ENCODE measurements at places on chromosomes 4 and X.

- DNase-seq = no peak
Measured at GRCh38 chrX:15242899-15243555, 26.9 kb downstream of the ASB9 start.

DNA sequence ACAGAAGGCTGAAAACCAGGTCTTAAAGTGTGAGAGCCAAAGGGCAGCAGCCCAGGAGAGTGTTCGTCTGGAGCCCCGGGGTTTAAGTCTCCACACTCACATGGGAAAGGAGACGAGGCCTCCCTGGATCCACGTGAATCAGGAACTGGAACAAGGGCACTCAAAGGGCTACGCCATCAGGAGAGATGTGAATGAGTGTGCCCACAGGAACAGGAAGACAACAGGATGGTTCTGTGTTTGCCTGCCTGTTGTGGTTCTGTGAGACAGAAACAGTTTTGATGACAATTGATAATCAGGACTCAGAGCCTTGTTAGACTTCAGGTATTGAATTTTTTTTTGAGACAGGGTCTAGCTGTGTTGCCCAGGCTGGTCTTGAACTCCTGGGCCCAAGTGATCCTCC, 4.9 kb upstream of the CTBP1 start:
- no peak for DNase-seq

DNA sequence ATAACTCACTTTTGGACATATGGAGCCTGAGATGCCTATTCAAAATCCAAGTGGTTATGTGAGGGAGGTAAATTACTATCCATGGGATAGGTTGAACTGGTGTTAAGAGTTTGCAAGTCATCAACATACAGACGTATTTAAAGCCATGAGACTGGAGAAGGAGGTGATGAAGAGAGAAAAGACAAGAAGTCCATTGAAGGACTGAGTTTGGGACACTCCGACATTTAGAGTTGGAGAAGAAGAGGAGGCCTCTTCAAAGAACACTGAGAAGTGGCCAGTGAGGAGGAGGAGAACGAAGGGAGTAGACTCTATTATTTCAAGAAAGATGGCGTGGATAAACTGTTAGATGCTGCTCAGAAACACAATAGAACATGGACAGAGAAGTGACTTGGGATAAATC, at the start of gene CNGA2:
CNGA2 (plus strand) TSS at position 301 of the 400 bp plus-strand sequence. CDS start 3,738 bp downstream, outside the sequence.
- no peak for DNase-seq

DNA sequence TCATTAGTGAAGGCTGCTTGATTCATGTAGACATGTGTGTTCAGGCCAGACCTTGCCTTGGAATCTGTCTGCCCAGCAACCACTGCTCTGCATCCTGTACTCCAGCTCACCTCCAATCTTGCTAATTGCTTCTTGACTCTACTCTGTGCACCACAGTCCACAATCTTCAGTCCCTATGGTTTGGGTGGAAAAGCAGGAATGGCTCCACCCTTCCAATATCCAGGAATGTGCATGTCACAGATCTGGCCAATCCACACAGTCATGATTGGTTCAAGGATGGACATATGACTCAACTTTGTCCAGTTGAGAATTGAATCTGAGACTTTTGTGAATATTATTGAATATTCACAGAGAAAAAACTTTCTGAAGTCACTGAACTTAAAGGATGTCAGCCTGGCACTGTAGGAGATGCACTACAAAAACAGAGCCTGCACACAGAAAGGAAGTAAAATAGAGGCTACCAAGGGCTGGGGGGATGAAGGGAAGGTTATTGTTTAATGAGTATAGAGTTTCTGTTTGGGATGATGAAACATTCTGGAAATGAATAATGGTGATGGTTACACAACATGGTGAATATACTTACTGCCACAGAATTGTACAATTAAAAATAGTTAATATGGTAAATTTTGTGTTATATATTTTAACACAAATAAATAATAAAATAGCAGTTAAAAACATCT, 161.3 kb upstream of the USP38 start:
- no peak for DNase-seq

- no peak for DNase-seq
Measured at GRCh38 chr4:76694056-76694455, 203.9 kb downstream of the SOWAHB start.

DNA sequence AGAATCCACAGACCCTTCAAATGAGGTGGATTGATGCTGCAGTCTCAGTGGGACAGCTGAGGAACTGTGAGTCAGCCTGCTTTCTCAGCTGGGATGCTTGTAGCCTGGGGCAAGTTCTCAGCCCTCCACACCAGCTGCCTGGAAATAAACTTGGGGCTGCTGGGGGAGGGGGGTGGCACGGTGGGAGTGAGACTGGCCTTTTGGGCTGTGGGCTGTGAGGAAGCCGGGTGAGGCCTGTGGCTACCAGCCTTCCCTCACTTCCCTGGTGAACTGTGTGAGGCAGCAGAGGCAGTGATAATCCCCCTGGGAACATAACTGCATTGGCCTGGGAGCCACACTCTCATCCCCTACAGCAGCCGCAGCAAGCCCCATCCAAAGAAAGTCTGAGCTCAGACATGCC, 114.5 kb upstream of the GUCY1A1 start:
- peak; percentile 55 for DNase-seq

GRCh38 chr4:105193536-105193935, 46.9 kb downstream of the TET2 start:
- DNase-seq = no peak

DNA sequence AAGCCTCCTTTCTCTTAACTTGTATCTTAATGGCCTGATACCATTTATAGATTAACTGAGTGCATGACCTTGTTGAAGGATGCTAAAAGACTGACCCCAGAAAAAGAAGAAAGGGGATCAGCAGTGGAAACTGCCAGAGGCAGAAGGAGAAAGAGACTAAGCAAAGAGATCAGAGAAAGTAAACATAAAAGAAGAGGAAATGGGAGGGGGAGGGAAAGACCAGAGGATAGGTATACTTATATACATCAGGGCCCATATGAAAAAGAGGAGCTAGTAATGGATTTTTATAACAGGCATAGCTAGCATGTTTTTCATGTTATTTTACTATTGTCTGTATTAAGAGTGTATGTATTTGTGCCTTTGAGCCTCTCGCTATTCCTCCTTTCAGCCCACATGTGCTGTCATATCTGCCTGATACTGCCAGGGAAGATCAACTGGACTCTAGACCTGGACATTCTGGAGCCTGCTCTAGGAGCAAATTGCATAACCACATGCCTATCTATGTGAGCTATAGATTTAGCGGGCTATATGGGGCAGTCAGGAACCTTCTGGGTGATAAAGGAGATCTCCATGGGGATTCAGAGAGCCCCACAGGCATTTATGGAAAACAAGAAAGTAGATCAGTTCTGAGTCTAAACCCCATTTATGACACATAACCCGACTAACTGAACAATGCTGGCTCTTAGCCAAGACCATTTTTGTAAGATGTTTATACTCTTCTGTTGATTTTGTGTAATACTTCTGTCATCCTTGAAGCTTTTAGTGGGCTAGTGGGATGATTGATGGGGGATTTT, 13.4 kb upstream of the SNX12 start:
- DNase-seq = no peak
